ENCODE measurements at places on chromosomes 1 and 21.

DNA sequence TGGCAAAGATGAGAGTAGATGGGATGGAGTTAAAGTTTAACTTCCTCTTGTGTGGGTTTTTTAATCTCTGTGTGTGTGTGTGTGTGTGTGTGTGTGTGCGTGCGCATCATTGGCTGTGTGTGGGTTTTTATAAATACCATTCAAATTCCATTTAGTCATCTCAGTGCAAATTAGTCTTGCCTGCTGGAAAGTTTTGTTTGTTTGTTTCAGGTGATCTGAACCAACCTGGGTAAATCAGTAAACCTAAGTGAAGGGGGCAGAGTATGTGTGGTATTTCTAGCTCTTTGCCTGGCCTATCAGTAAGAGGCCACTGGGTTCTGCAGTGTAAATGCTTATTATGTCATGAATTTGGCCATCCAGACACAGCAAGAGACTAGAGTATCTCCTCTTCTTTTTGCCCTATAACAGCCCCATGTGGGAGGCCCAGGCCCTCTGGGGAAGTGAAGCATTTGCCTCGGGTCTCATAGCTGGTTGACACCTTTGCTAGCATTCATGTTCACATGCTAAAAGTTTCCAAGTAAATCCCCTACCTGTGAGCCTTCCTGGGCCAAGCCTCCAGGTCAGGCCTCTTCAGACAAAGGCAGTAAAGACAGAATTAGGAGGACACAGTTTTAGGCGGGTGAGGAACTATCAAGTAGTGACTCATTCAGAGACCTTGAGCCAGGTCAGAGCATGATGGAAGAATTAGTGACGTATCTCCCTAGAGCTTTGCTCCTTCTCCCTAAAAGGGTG is 14.7 kb downstream of the INTS3 start:
- no peak for DNase-seq

DNA sequence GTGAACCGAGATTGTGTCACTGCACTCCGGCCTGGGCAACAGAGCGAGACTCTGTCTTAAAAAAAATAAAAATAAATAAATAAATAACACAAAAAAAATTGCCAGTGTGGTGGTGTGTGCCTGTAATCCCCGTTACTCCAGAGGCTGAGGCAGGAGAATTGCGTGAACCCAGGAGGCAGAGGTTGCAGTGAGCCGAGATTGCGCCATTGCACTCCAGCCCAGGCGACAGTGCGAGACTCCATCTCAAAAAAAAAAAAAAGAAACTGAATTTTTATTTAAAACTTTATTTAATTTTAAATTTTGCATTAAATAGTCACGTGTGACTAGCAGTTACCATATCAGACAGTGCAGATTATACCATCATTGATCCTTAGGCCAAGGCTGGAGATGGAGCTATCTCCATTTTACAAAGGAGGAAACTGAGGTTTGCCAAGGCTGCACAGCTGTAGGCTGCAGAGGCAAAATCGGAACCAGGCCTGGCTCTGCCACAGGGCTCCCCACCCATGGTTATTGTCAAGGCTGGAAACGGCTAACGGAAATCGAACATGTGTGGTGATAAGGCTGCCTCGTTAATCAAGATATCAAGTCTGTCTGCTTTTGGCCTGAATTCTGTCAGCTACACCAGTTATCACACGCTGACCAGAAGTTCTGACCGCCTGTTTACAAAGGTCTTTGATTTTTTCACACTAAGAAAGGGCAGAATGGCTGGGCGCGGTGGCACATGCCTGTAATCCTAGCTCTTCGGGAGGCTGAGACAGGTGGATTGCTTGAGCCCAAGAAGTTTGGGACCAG is 20.5 kb downstream of the HSPG2 start:
- DNase-seq = no peak

DNA sequence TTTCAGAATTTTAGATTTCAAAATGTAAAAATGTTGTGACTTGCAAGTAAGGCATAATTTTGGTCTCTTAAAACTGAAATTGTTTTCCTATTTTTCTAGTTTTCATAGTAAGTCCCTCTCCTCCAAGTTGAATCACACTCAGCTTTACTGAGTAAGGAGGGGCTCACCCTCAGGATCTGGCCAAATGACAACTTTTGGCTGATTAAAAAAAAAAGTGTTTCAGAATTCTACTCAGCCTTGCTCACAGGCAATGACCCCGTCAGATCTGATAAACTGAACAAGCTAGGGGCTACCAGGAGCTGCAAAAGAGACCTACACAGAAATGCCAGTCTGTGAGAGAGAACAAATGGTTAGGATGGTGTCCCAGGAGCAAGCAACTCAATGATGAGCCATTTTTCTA is 159.8 kb downstream of the PBX1 start:
- no peak for DNase-seq

- no peak for DNase-seq
These were observed 87.2 kb upstream of the CNIH3 start for GRCh38 chr1:224528900-224529299.

DNA sequence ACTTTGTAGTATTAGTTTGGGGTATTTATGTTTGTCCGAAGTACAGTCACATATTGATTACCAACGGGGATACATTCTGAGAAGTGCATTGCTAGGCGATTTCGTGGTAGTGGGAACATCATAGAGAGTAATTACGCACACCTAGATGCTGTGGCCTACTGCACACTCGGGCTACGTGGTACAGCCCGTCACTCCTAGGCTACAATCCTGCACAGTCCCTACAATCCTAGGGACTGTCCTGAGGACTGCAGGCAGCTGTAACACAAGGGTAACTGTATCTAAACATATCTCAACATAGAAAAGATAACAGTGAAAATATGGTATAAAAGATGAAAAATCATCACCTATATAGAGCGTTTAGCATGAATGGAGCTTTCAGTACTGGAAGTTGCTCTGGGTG is 18.6 kb downstream of the EXOC8 start:
- no peak for DNase-seq

GRCh38 chr1:81225789-81226602 is 574.7 kb upstream of the ADGRL2 start:
- DNase-seq = no peak
